ENCODE measurements at places on chromosomes 12 and 14.

GRCh38 chr12:49784756-49785409 lies 43.3 kb downstream of the NCKAP5L start:
- no peak for DNase-seq

DNA sequence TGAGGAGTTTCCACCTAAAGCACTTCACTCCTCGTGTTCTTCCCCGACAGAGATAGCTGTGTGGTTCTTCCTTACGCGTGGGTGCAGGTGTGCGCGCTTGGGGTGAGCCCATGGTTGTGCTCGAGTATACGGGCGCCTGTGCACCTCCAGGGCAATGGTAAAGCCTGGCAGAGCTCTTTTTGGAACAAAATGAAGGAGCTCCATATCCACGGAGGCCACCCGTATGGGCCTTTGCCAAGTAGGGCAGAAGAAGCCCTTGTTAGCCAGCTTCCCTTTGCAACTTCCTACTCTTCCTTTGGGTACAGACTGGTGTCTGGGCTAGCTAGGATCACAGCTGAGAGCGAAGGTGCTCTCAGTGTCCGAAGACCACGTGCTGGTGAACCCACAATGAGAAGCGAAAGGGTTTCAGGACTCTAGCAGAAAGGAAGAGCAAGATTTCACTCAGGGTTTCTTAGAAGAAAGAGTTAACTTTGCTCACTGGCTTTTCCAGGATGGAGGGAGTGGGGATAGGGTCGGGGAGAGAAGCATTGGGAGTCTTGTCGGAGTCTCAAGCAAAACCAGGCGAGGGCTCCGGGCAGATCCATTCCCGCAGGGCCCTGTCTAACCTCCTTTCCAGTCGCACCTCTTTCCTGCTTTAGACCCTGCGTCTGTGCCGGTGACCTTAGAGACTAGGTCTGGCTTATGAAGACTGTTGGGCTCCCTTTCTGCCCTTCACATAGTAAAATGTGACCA lies 960 bp upstream of the LRFN5 start:
- DNase-seq, result peak; percentile 60

DNA sequence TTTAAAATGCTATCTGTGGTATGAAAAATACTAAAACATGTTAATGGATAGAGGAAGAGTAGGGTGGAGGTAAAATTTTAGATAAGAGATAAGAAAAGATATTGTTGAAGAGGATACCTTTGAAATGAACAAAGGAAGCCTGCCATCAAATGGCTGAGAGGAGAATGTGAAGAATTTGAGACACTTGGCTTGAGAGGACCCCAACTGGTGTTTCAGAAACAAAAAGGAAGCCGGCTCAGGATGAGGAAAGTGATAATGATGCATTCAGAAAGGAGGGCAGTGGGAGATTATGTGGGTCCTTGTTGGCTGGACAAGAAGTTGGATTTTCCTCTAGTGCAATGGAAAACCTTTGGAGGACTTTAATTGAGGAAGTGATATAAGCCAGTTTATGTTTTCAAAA lies 264.4 kb downstream of the DUSP6 start:
- no peak for DNase-seq

GRCh38 chr12:77064896-77065360 lies 441 bp downstream of the E2F7 start:
- DNase-seq, result no peak

DNA sequence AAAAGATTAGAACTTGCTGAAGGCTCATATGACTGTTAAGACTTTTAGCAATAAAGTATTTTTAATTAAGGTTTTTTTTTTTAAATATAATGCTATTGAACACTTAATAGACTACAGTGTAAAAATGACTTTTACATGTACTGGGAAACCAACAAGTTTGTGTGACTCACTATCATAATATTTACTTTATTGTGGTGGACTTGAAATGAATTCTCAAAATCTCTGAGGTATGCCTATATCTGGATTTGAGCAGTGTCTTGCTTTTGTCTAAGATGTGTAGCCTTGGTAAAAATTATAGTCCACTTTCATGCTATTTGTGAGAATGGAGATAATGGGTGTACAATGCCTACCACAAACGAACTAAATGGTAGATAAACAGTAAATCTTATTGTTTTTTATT lies 33.9 kb upstream of the NAV3 start:
- DNase-seq, result no peak

DNA sequence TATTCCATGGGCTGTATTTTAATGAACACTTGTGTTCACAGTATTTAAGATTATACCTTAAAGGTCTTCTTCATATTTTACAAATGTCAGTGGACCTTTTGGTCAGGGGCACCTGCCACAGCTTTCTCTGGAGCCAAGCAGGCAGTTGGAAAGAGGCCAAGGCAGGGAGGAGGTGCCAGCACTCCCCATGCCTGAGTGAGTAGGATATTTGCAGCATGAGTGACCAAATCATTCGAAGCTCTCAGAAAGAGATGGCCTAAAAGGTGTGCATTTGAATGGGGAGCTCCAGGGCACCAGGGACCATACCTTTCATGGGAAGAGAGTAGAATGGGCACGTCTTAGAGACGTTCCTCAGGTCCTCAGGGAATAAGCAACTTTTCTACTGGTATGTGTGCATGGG lies 121.6 kb downstream of the GPR135 start:
- DNase-seq, result no peak

GRCh38 chr12:121009741-121010140 lies 6.5 kb downstream of the C12orf43 start:
- DNase-seq, result no peak

DNA sequence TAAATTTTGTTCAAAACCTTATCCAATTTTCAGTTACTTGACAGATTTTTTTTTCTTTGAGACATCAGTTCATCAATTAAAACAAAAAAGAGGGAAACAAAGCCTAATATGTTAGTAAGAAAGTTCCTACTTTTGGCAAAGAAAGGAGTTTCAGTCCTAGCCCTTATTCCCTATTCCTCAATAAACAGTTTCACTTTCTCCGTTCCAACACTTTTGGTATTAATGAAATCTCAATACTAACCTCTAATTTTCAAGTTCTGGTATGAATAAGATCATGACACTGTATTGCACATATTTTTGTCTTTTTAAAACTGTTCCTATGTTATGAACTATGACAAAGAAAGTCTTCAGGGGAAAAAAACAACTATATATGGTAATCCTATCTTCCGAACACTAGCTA lies 48.4 kb downstream of the RPS6KA5 start:
- DNase-seq, result no peak

- DNase-seq, result no peak
These were observed 25.9 kb downstream of the CMKLR1 start for GRCh38 chr12:108313241-108313605.

DNA sequence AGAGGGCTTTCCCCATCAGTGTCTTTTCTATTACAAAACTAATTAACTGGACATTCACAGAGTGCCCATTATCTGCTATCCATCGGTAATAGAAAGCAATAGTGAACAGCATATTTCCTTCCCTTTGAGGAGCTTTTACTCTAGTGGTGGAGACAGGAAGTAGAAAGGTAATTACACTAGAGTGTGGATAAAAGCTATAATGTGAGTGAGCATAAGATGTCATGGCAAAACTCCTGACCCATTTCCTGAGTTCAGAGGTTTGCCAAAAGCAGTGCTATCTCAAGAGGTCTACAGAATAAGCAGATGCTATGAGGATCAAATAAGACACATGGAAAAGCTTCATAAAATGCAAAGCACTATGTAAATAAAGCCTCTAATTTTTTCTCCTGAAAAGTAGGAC lies 24.0 kb downstream of the TIMELESS start:
- no peak for DNase-seq

Data from mesothelial cell of epicardium (in vitro differentiated cells).